H7 (cell line): ENCODE measurements at places on chromosomes 5 and 9.

DNA sequence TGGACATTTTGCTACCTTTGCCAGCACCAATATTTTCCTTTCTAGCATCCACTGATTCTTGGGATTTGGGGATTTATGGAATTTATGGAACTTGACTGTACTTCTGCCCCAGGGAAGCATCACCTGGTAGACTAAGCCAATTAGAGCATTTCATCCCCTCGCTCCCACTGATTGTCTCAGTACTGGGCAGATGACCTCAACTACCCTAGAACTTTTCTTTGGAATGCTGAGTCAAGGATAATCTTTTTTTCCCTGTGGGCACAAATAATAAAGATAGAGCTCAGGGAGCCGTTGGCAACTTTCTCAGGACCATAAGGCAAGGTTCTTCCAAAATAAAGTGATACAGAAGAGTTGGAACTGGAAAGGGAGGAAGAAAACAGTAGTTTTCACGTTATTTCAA, 438.4 kb downstream of the PLK2 start:
- DNase-seq, result no peak

GRCh38 chr5:141359790-141360426, at the start of gene PCDHGB2:
PCDHGB2 (plus strand) TSS chr5:141359994; CDS start chr5:141360136, 142 bp downstream.
- peak; percentile 80 for DNase-seq

- DNase-seq, result no peak
These were observed 1.1 kb upstream of the SEMA4D start for GRCh38 chr9:89498852-89499480.

GRCh38 chr5:68170826-68171558, 44.6 kb upstream of the PIK3R1 start:
- DNase-seq, result no peak

- no peak for DNase-seq
These were observed 209.6 kb upstream of the PANK3 start for GRCh38 chr5:168788786-168789185.

- DNase-seq, result peak; percentile 23
These were observed 2.8 kb downstream of the NR3C1 start for GRCh38 chr5:143400541-143401226.

GRCh38 chr5:140741967-140742366, 41.7 kb downstream of the ZMAT2 start:
- no peak for DNase-seq

- DNase-seq, result no peak
These were observed 23.2 kb downstream of the ANKH start for GRCh38 chr5:14848385-14848784.

GRCh38 chr5:172407822-172408221, 46.5 kb downstream of the SH3PXD2B start:
- no peak for DNase-seq

DNA sequence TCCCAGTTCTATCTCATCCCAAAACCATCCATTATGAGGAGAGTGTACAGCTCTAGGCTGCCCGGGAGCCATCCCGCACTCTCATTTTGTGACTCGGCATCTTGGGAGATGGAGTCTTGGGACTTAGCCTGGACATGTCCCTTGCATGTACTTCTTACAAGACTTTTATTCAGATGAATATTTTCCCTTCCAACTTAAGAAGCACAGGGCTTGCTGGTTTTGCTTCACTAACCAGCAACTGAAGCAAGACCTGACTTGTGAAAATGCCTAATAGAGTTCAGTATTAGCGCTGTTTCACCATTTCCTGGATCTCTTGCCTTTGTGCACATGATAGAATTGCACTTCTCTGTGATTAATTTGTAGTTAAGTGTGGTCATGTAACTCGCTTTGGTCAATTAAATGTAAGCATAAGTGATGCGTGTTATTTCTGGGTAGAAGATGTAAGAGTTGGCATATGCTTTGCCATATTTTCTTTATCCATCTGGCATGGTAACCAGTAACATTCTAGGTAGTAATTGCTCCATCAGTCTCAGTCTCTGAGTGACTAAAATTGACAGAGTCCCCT, 55.8 kb downstream of the PDCD1LG2 start:
- DNase-seq, result no peak

DNA sequence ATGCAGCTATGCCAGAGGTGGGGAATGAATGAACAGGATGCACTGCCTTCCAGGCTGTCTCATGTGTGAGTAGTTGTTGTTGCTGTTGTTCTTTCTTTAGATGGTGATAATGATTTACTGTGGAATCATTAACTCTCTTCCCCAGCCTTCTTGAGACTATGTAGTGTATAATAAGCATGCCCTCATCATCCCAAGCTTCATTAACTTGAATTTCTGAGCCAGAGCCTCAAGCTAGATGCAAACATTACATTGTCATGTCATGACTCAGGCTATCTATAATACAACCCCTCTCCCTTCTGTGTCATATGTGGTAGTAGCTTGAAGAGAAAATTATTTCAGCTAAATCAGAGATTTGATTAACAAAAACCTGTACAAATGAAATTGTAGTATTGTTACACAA, 10.0 kb upstream of the ADAMTSL1 start:
- DNase-seq, result no peak

GRCh38 chr9:2174306-2174705, 159.2 kb downstream of the SMARCA2 start:
- DNase-seq, result no peak
